ENCODE measurements at places on chromosomes 13 and 19.

GRCh38 chr19:9966448-9966847 lies 30.1 kb upstream of the OLFM2 start:
- H3K27ac ChIP-seq = no peak overlapping the region
- DNase-seq = no peak
- no peaks in the 10 kb centered on the region for H3K4me1 ChIP-seq
- no peak overlapping the region for H3K4me3 ChIP-seq

GRCh38 chr13:106108346-106108745 lies 427.1 kb downstream of the EFNB2 start:
- H3K36me3 ChIP-seq = no peaks in the 10 kb centered on the region
- no peaks in the 10 kb centered on the region for H3K4me1 ChIP-seq
- no peak overlapping the region for H3K4me3 ChIP-seq
- H3K27me3 ChIP-seq = no peaks in the 10 kb centered on the region
- no peak overlapping the region for H3K27ac ChIP-seq

DNA sequence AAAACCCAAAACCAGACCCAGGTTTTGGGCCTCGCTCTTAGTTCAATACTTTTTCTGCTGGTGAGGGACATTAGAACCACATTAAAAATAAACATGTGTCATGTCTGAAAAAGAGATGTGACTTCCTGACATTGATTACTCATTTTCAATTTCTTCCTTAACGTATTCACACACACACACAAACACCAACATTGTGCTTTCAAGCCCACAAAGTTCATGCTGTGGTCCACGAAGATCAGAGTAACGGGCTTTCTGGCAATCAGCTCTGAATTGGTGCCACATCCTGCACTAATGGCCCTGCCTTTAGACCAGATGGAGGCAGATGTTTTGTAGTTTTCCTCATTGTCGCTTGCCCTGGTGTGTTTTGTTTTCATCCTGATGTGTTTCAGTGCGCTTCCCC lies 47.9 kb upstream of the POMP start:
- H3K4me3 ChIP-seq = no peak overlapping the region
- no peak overlapping the region for H3K27ac ChIP-seq
- DNase-seq = no peak
- H3K36me3 ChIP-seq = no peaks in the 10 kb centered on the region
- H3K27me3 ChIP-seq = no peaks in the 10 kb centered on the region

DNA sequence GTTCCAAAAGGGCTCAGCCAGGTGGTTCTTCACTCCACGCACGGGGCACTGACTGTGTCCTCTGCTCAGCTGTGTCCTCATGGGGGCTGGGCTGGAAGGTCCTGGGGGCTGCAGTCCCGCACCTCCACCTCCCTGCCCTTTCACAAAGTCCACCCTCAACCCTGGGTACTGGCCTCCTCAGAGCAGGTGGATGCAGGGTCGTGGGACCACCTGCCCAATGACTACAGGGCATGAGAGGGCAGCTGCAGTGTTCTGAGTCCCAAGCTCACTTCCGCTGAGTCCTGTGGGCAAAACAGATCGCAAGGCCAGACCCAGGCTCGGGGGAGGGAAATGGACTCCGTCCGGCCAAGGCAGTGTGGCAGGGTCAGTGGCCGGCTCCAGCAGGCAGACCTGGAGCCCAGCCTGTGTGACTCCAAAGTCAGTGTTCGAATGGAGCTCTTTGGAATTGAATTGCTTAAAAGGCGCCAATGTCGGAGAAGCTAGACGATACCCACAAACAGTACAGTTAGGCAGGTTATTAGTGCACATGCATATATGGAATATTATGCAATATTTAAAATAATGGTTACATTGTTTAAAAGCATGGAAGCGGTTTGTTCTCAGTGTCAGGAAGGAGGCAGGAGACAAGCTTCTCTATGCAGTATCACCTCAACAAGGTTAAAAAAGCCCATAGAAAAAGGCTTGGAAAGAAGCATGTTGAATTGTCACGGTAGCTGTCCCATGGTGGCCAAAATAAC lies 54.8 kb downstream of the MCF2L start:
- no peaks in the 10 kb centered on the region for H3K4me1 ChIP-seq
- H3K4me3 ChIP-seq = no peak overlapping the region
- DNase-seq = no peak
- H3K27me3 ChIP-seq = no peaks in the 10 kb centered on the region
- no peaks in the 10 kb centered on the region for H3K36me3 ChIP-seq
- no peak overlapping the region for H3K27ac ChIP-seq

- DNase-seq = peak; percentile 7
- no peaks in the 10 kb centered on the region for H3K4me1 ChIP-seq
- H3K27me3 ChIP-seq = no peaks in the 10 kb centered on the region
- no peak overlapping the region for H3K27ac ChIP-seq
- H3K36me3 ChIP-seq = no peaks in the 10 kb centered on the region
Observed at GRCh38 chr19:14774373-14774772, 4.0 kb downstream of the ADGRE2 start.

GRCh38 chr13:109272595-109273325 lies 513.6 kb downstream of the IRS2 start:
- no peaks in the 10 kb centered on the region for H3K27me3 ChIP-seq
- no peak overlapping the region for H3K4me3 ChIP-seq
- no peak for DNase-seq
- H3K36me3 ChIP-seq = no peaks in the 10 kb centered on the region

DNA sequence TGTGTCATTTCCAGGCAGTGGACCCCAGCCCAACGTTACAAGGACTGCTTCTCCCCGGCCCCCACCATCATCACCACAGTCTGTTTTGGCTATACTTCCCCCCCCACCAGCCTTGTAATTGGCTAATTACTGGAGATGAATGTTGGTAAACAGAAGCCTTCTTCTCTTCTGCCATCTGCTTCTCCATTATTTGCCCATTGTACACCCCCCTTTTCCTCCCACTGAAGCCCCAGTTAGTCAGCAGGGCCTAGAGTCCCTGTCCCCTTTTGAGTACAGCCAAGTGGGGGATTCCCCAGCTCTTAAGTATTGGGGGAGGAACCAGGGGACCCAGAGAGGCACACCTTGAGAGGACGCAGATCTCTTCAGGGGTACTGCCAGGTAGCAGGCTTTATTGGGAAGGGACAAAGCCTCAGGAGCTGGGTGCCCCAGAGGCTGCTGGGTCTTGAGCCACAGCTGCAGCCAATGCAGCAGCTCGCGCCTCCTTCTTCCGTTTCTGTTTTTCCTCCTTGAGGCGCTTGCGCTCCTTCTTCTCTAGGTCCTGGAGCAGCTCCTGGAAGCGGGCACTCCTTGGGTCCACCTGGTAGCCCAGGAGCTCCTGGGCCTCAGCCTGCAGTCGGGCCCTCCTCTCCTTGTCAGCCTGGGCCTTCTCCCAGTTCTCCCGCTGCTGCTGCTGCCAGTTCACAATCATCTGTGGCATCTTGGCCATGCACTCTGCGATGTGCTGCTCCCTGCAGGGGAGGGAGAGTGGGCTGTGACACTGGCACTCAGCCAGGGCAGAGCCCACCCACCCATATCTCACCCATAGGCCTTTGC lies 3.0 kb downstream of the GADD45GIP1 start:
- H3K4me3 ChIP-seq = no peak overlapping the region
- H3K36me3 ChIP-seq = peaks cover 10% of the 10 kb centered on the region
- DNase-seq = no peak
- no peak overlapping the region for H3K27ac ChIP-seq
- no peaks in the 10 kb centered on the region for H3K27me3 ChIP-seq
